Fibroblast of the conjunctiva (primary cell): ENCODE measurements at places on chromosomes 1 and 21.

DNA sequence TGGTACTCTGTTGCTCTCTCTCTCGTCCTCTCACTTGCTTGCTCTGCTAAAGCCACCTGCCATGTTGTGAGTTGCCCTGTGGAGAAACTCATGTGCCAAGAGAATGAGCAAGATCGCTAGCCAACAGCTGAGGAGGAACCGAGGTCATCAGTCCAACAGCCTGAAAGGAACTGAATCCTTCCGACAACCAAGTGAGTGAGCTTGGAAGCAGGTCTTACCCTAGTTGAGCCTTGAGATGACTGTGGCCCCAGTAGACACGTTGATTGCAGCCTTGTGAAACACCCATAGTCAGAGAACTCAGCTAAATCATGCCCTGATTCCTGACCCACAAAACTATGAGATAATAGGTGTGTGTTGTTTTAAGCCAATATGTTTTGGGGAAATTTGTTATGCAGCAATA, 48.1 kb upstream of the BACH1 start:
- no peak for DNase-seq

- DNase-seq = no peak
Measured at GRCh38 chr1:217419194-217419551, 211.7 kb downstream of the GPATCH2 start.

GRCh38 chr1:236354330-236355147, 39.5 kb upstream of the EDARADD start:
- no peak for DNase-seq

DNA sequence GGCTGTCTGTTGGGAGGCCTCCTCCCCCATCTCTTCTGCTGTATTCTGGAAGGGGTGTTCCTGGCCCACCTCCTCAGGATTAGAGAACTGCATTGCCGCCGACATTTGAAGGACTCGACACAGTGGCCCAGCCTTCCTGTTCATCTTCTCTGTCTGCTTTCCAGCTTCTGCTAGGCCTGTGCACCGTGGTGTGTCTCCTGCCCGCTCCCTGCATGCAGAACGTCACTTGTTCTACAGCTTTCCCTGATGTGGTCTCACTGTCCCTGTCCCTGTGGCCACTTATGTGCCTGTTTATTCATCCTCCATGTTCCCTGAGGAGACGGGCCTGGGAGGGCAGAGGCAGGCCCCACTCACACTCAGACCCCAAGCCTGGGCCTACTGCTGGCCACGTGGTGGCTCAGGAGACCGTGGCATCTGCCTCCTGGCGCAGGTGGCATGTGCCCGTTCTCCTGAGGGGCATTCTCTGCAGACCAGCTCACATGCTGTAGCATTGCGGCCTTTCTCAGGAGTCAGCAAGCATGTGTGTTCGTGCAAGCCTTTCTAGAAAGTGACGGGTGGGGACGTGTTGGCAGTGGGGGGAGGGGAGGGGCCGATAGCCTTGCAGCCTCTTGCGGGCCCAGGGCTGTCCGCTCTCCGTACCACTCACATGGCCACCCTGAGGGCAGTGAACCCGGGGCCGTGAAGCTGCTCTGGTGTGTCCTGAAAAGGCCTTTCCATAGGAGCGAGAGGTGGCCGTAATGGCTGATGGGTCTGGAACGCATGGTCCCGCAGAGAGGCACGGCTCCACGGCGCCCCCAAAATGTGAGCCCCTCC, 35.9 kb downstream of the POFUT2 start:
- no peak for DNase-seq

DNA sequence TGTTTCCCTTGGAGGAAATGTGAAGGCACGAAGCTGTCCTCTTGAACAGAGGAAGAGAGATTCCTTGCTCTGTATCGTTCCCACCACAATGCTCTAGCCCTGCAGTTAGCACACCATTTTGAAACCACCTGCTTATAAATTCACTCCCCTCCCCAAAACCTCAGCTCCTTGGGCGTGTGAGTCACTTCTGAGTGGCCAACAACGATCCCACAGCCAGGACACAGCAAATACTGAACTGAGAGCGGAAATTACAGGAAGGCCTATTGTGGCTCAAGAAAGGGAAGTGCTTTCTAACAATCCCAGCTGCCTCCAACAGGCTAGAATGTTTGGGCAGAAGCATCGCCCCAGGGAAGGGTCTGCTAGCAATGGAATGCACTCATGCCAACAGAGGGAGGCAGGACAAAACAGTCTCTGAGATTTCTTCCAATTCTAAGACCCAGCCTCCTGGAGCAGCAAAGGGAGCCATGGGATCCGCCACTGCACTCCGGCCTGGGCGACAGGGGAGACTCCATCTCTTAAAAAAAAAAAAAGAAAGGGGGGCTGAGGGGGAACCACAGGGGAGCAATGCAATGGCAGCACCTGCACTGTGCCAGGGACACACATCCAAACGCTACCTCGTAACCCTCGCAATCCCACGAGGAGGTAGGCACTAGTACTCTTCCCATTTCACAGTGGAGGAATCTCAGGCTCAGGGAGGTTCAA, 1.9 kb downstream of the TMEM53 start:
- DNase-seq = no peak
